ENCODE measurements at places on chromosomes 4 and X. TPM values are rescaled to one million over a fixed set of nuclear protein-coding genes. Genes with fewer than 3 reads are reported as not detected.

DNA sequence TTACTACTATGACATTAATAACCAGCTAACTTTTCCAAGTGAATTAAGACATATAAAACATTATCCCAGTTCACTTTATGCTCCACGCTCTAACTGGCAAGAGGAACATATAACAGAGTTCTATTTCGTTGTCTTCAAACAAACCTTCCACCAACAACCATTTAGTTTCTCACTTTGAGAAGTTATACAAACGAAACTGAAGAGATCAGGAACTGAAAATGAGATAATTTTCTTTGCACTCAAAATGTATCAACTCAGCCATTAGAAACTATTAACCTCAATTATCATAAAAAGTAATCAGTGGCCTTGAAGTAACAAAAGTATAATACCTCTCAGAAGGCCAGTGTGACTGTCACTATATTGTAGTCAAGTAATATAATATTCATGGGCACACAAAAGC, 70.1 kb downstream of the CHM start:
- no peak for DNase-seq

DNA sequence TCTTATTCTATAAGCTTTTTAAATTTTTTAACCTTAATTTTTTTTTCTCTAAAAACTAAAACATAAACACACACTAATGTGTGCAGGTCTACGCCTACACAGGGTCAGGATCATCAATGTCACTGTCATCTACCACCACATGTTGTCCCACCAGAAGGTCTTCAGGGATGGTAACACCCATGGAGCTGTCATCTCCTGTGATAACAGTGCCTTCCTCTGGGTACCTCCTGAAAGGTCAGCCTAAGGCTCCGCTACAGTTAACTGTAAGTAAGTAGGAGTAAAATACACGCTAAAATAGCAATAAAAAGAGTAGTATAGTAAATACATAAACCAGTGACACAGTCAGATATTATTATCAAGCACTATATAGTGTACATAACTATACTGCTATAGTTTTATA, 45.9 kb upstream of the GPRIN3 start:
- no peak for DNase-seq

DNA sequence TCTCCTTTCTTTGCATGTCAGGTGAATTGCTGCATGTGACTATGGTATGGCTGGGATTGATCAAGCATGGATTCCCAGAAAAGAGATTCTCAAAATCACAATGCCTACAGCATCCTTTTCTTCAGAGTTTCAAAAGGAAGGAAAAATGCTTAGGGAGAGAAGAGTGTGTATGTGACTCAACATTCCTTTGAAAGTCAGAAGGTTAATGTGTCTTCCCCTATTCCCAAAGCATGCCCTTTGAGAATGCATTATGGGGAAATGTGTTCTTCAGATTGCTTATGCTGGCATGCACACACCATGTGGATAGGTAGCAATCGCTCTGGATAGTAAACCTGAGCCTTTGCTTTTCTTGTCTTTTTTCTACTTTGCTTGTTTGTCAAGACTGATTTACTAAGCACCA, 78.5 kb downstream of the ELOVL6 start:
- DNase-seq, result no peak

- no peak for DNase-seq
Measured at GRCh38 chr4:55398461-55398860, 2.7 kb downstream of the TMEM165 start.

The JAKMIP1 gene
- total RNA-seq, result 5.9 TPM

GRCh38 chr4:120720354-120720934, 202.1 kb downstream of the PRDM5 start:
- no peak for DNase-seq

- DNase-seq, result no peak
Measured at GRCh38 chr4:13537832-13538177, 6.5 kb downstream of the NKX3-2 start.

DNA sequence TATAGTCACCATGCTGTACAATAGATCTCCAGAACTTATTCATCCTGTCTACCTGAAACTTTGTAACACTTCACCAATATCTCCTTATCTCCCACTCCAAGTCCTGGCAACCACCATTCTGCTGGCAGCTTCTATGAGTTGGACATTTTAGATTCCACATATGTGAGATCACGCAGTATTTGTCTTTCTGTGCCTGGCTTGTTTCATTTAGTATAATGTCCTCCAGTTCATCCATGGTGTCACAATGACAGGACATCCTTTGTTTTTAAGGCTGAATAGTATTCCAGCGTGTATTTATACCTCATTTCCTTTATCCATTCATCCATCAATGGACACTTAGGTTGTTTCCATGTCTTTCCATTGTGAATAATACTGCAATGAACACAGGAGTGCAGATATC, 198.7 kb downstream of the QDPR start:
- no peak for DNase-seq
